Fibroblast of the aortic adventitia (primary cell): ENCODE measurements at places on chromosomes 6 and 20. TPM values are rescaled to one million over a fixed set of nuclear protein-coding genes. Genes with fewer than 3 reads are reported as not detected.
A peak's percentile ranks its signal among the peaks of the same experiment; 100 is the strongest.

Gene CNR1
- total RNA-seq: not detected in 2 replicates

Gene BPIFB1
- not detected in 2 replicates for total RNA-seq

Gene ADGRF1
- total RNA-seq: not detected in 2 replicates

Gene C6orf118
- total RNA-seq: not detected in 2 replicates

Gene SMPDL3A
- 18.6 and 19.6 TPM in 2 replicates for total RNA-seq

Gene CPXM1
- total RNA-seq: 3.8 and 48.5 TPM in 2 replicates

Gene HLA-DMB
- total RNA-seq: 0.09 TPM in 1 of 2 replicates, not detected in the other

Gene FAM83C
- total RNA-seq: not detected in 2 replicates

Gene TMEM200A
- total RNA-seq: 61.5 and 137 TPM in 2 replicates

Gene FIG4
- total RNA-seq: 28.0 and 37.7 TPM in 2 replicates

Gene FBXO30
- total RNA-seq: 14.0 and 15.9 TPM in 2 replicates

DNA sequence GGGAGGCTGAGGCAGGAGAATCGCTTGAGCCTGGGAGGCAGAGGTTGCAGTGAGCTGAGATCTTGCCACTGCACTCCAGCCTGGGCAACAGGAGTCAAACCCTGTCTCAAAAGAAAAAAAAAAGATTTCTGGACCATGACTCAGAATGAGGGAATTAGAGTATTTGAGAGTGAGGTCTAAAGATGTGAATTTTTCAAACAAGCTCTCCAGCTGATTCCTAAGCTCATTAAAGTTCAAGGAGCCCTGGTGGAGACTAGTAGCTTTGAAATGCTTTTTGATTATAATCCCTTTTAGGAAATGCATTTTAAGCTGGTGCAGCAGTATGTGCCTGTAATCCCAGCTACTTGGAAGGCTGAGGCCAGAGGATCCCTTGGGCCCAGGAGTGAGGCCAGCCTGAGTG, 21.8 kb upstream of the SRF start:
- DNase-seq: peak; percentile 32

- no peak for DNase-seq
Measured at GRCh38 chr6:107618672-107619071, 128.8 kb downstream of the SOBP start.

DNA sequence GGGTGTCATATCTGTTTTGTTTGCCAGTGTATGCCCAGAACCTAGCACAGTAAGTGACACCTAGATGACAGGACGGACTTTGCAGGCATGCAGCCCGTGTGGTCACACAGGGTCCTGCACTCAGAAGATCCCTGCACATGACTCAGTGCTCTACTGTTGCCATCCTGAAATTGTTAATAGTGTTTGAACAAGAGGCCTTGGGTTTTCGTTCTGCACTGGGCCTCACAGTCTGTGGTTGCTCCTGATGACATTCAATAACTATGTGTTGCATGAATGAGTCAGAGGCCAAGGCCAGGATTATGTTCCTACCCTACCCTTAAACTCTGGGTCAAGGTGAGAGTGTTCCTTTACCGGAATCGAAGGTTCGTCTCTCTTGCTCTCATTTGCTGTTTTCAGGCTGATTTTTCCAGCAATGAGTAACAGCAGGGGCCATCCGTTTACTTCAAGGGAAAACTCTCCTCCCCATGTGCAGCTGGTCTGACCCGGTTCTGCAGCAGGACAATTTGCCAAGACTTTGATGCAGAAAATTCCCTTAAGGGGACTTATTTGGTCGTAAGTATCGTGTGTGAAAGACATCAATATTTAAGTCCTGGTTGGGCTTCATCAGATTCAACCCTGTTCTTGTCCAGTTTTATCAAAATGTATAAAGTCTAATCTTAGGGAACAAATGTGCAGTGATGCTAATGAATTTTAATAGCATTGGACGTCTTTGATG, 13.0 kb upstream of the PFDN4 start:
- no peak for DNase-seq

DNA sequence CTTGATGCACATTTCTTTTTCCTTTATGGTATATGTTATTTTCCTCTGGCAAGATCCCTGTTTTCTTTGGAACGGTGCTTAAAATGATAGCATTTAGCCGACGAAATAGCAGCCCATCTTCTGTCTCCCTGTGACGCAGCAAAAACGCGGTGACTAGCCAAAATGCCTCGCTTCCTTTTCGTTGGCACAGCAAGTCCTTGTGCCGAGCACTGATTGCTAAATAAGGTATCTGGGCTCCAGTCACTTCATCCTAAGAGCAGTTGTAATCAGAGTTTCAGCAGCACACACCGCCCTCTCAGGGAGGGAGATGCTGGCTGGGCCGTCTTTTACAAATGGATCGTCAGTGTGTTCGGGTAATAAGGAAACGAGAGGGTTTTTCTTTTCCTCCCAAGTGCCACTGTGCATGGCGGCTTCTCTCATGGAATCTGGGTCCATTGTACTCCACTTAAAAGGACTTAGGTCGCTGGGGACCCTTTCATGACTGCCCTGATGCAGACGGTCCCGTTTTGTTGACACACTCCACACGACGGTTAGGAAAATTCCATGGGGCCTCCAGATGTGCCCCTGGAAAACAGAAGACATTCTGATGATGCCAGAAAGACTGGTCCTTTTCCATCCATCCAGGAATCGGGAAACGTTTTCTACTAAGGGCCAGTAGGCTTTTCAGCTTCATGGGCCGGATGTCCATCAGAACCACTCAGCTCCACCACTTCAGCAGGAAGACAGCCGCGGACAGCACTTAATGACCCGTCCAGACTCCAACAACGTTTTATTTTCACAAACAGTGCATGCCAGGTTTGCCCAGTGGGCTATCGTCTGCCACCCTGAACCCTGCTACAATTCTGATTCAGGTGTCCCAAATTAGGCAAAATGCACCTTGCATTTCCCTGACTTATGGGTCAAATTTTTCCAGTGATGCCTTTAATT, 185.5 kb downstream of the CDH4 start:
- DNase-seq: peak; percentile 94

GRCh38 chr6:137230547-137230946, 11.4 kb upstream of the IFNGR1 start:
- DNase-seq: no peak

GRCh38 chr6:5498579-5498899, 237.2 kb downstream of the FARS2 start:
- no peak for DNase-seq

DNA sequence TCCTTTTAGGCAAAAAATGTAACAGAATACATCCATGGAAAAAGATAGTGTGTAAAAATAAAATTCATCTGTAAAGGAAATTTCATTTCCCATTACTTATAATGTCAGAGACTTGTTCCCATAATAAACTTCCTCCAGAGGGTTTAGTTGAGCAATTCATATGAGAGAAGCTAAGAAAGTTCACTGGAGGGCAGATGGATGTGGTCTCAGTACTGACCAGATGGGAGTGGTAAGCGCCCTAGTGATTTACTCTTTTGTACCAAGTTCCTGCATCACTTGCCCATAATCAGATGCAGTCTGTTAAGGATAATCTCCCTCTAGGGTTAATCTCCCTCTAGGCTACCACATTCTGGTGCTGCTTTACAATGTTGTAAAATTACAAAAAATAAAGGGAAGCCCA, 61.7 kb downstream of the ESF1 start:
- no peak for DNase-seq

DNA sequence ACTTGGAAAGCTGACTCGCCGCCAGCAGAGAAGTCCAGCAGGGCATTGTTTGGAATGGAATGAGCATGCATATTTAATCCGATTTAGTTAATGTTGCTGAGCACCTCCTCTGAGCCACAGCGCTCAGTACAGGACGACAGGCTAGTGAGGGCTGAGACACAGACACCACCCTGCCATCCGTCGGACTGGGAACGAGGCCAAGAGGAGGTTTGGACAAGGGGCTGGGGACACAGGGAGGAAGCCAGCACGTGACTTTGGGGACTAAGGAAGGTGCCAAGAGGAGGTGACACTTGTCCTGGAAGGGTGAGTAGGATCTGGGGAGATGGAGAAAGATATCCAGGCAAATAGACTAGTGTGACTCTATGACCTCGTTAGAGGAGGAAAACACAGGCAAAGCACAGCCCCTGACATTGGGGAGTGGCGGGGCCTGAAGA, 152.5 kb upstream of the ECI2 start:
- DNase-seq: no peak

GRCh38 chr6:142886431-142887170, 58.4 kb downstream of the HIVEP2 start:
- peak; percentile 68 for DNase-seq

DNA sequence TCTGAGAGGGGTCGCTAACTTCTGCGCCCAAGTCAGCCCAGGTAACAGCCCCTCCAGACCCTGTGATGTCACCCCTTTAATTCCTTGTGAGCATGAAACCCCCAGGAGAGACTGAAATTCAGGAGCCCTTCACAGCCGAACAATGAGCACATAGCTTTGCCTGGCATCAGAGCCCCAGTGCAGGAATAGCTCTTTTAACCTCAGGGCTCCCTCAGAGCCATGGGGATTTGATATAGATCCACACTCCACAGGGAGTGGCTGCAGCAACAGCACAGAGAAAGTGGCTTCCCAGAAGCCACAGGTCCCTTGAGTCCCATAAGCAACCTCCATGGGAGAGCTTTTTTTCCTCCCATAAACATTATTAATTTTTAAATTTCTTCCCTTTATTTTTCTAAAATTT, 150.0 kb upstream of the MARCKS start:
- DNase-seq: no peak

GRCh38 chr6:12000174-12000573, 11.9 kb upstream of the HIVEP1 start:
- DNase-seq: no peak

GRCh38 chr6:13139119-13139518, 189.2 kb downstream of the TBC1D7 start:
- no peak for DNase-seq

- no peak for DNase-seq
Measured at GRCh38 chr6:35507221-35507620, 5.5 kb downstream of the TULP1 start.

GRCh38 chr20:14992153-14992552, 654.7 kb upstream of the FLRT3 start:
- peak; percentile 45 for DNase-seq
